Dermis blood vessel endothelial cell (primary cell): ENCODE measurements at places on chromosomes 16 and 17. TPM values are rescaled to one million over a fixed set of nuclear protein-coding genes. Genes with fewer than 3 reads are reported as not detected.

- DNase-seq: no peak
Observed at GRCh38 chr16:82636485-82636884, 9.7 kb downstream of the CDH13 start.

DNA sequence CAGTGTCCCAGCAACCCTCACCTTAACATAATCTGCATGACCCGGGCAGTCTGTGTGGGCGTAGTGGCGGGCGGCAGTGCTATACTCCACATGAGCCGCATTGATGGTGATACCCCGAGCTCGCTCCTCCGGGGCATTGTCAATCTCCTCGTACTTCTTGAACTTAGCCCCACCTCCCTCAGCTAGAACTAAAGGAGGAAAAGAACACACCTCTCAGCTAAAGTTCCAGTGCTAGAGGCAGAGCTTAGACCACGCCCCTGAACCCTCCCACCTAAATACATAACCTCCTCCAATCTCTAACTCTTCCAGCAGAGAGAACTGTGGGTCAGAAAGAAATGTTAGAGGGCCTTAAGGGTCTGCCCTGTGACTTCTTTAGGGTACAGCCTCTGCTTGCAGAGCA is 855 bp downstream of the TUFM start:
- peak; percentile 34 for DNase-seq

The ARHGAP44 gene
- total RNA-seq: 0.47 and 0.68 TPM in 2 replicates

- DNase-seq: no peak
Observed at GRCh38 chr17:60167065-60167741, 17.4 kb downstream of the CA4 start.

The PSME3IP1 gene
- total RNA-seq: 87.3 and 89.0 TPM in 2 replicates

DNA sequence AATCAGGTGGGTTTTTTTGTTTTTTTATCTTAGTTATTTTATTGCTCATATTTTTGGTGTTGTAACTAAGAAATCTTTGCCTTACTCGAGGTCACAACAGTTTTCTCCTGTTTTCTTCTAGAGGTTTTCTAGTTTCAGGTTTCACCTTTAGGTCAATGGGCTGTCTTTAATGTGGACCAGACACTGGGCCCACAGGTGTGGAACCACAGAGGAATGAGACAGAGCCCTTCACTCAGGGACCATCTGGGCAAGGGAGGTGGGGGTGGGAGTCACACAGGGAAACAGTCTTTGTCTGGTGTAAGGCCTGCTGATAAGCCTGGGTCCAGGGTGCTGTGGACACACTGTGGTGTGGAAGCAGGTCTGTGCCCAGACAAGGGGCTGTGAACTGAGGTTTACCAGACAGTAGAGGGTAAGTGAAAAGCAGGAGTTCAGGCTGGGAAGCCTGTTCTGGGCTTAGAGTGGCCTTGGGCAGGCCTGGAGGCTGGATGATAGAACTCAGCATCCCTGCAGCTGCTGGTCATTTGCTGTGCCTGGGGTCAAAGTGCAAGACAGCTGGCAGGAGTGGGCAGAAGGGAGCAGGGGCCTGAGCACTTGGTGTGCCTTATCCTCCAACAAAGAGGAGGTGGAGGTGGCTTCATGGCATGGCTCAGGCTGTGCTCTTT is 75.6 kb downstream of the SPECC1 start:
- no peak for DNase-seq

- no peak for DNase-seq
Observed at GRCh38 chr17:63344383-63344782, 101.7 kb downstream of the CYB561 start.

The RILP gene
- total RNA-seq: 12.0 and 15.7 TPM in 2 replicates
